ENCODE measurements at places on chromosomes 4 and X.

- no peak for DNase-seq
Observed at GRCh38 chr4:84905646-84906045, 60.8 kb downstream of the WDFY3 start.

GRCh38 chr4:17142232-17142711 is 243.8 kb upstream of the LDB2 start:
- no peak for DNase-seq

- DNase-seq: no peak
Observed at GRCh38 chr4:181670506-181670905, 572.7 kb upstream of the TENM3 start.

GRCh38 chr4:79603681-79604080 is 195.7 kb upstream of the GK2 start:
- DNase-seq: no peak

- DNase-seq: no peak
Observed at GRCh38 chrX:106899841-106900240, 3.3 kb downstream of the RIPPLY1 start.

DNA sequence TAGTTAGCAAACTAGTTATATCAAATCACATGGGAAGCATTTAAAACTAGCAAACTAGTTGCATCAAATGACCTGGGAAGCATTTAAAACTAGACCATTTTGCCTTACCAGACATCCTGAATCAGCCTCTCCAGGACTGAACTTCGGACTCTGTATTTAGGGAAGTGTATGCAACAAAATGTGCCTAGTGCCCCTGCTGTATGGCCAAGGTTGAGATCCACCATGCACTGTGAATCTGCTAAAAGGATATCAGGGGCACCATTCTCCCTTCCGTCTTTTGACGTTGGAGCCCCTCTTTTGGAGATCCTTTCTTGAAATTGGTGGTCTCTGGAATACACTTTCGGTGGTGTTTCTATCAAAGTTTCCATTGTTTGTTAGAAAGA is 49.5 kb downstream of the CCNI start:
- no peak for DNase-seq
